ENCODE measurements at places on chromosomes 6 and 20. TPM values are rescaled to one million over a fixed set of nuclear protein-coding genes. Genes with fewer than 3 reads are reported as not detected.

- no peaks in the 10 kb centered on the region for H3K27me3 ChIP-seq
- DNase-seq: no peak
- no peak overlapping the region for H3K4me3 ChIP-seq
Observed at GRCh38 chr6:111761212-111761611, 112.0 kb downstream of the FYN start.

PRR18 gene
- polyA plus RNA-seq: not detected

SYNDIG1 gene
- not detected for polyA plus RNA-seq

DNA sequence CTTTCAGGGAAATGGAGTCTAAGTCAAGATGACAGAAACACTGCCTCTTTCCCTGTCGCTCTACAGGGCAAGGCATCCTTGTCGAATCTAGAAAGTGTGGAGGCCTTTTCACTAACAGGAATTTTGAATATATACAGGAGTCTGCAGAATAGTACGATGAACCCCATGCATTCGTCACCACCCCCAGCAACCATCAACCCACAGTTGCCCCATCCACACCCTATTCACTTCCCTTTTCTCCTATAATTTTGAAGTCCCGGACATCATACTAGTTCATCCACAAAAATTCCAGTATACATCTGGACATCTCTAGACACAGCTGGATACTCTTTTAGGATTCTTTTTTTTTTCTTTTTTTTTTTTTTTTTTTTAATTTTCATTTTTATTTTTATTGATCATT is 80.7 kb upstream of the RIN2 start:
- no peak overlapping the region for H3K4me3 ChIP-seq
- no peak overlapping the region for H3K27ac ChIP-seq
- H3K4me1 ChIP-seq: no peaks in the 10 kb centered on the region
- peaks cover 3% of the 10 kb centered on the region for H3K27me3 ChIP-seq

ANKRD66 gene
- not detected for polyA plus RNA-seq

DNA sequence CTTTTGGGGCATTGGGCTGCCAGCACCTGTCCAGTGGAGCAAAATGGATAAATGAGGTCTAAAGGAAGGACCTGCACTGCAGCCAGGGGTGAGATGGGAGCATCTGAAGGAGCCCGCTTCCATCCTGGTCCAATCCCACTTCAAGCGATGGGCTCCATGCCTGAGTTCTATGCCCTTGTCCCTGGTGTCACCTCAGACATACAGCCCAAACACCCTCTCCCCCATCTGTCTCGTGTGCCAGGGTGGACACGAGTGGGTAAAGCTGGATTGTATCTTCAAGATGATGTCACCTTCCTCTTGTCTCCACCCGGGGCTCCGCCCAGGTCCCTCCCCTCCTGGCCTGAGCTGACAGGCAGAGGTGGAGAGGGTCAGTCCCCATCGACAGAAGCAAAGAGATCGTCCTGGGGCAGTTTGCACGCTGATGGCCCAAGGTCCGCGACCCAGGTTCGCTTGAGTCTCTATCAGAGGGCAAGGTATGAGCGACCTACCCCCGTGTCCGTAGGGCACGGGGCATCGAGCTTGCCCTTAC is 544 bp downstream of the SMIM29 start:
- no peaks in the 10 kb centered on the region for H3K36me3 ChIP-seq
- peak overlapping the region; percentile 89 for H3K4me3 ChIP-seq
- peaks cover 22% of the 10 kb centered on the region for H3K4me1 ChIP-seq
- peak; percentile 65 for DNase-seq
- peak overlapping the region; percentile 97 for H3K27ac ChIP-seq
- no peaks in the 10 kb centered on the region for H3K27me3 ChIP-seq

- DNase-seq: no peak
- no peak overlapping the region for H3K27ac ChIP-seq
- H3K4me3 ChIP-seq: no peak overlapping the region
Observed at GRCh38 chr6:32807020-32807580, 9.7 kb downstream of the HLA-DOB start.

FILIP1 gene
- polyA plus RNA-seq: 0.03 TPM

FOXF2 gene
- polyA plus RNA-seq: not detected
